ENCODE measurements at places on chromosomes 1 and 21. TPM values are rescaled to one million over a fixed set of nuclear protein-coding genes. Genes with fewer than 3 reads are reported as not detected.

CRP gene
- not detected for total RNA-seq

DNAI4 gene
- total RNA-seq: 0.56 TPM

ISG15 gene
- total RNA-seq: 12.1 TPM

GRCh38 chr1:198837278-198838021 lies 198.6 kb downstream of the PTPRC start:
- ATAC-seq: no peak

DNA sequence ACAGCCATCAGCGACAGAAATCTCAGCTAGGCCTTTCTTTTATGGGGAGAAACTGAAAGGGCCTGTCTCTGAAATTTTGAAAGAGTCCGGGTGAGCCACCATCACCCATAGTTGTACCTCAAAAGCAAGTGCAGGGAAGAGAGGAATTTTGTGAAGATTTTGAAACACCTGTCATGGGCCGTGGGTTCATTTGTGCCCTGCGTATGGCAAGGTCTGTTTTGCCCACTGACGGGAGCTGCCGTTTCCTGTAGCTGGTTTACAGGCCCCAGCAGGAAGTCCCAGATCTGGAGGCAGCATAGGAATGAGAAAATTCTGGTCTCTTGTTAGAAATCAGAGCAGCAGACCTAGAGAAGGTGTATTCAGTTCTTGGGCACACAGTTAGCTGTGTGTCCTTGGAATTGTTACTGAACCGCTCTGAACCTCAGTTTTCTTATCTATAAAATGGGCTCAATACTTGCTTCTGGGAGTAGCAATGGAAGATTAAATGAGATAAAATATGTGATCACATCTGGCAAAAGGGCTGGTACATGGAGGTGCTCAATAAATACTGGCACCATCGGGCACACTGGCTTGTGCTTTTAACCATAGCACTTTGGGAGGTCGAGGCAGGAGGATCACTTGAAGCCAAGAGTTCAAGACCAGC lies 52.5 kb downstream of the MAN1C1 start:
- no peak for ATAC-seq

Data from esophagus mucosa (tissue), 1 donor.